Non-pigmented ciliary epithelial cell (primary cell): ENCODE measurements at places on chromosomes 12 and 14.
A peak's percentile ranks its signal among the peaks of the same experiment; 100 is the strongest.

- DNase-seq, result peak; percentile 59
These were observed 32.9 kb downstream of the SYNE3 start for GRCh38 chr14:95483309-95484165.

GRCh38 chr12:128259556-128260070 lies 7.4 kb upstream of the TMEM132C start:
- no peak for DNase-seq

GRCh38 chr12:31215518-31216232 lies 110.3 kb downstream of the SINHCAF start:
- no peak for DNase-seq

GRCh38 chr12:101209319-101210302 lies at the start of gene SLC5A8:
TSS of gene SLC5A8 (minus strand) at chr12:101210238. CDS start at chr12:101209848, 390 bp downstream.
- no peak for DNase-seq

- no peak for DNase-seq
These were observed 550.8 kb upstream of the TMEM132C start for GRCh38 chr12:127716166-127716565.

GRCh38 chr12:108046650-108047049 lies 82.4 kb upstream of the WSCD2 start:
- DNase-seq, result no peak

- no peak for DNase-seq
These were observed 606.9 kb downstream of the FSCB start for GRCh38 chr14:43900173-43900655.
